Endodermal cell (in vitro differentiated cells): ENCODE measurements at places on chromosomes 2 and 18. TPM values are rescaled to one million over a fixed set of nuclear protein-coding genes. Genes with fewer than 3 reads are reported as not detected.

Gene MATN3
- total RNA-seq, result 43.7 to 53.4 TPM (median 44.7 TPM) in 3 replicates

Gene CYBRD1
- total RNA-seq, result 4.7 to 5.1 TPM (median 4.9 TPM) in 3 replicates

Gene MDH1B
- total RNA-seq, result 0.99 to 2.0 TPM (median 1.5 TPM) in 3 replicates

Gene CFAP210
- total RNA-seq, result 0.70 and 1.8 TPM in 2 replicates

DNA sequence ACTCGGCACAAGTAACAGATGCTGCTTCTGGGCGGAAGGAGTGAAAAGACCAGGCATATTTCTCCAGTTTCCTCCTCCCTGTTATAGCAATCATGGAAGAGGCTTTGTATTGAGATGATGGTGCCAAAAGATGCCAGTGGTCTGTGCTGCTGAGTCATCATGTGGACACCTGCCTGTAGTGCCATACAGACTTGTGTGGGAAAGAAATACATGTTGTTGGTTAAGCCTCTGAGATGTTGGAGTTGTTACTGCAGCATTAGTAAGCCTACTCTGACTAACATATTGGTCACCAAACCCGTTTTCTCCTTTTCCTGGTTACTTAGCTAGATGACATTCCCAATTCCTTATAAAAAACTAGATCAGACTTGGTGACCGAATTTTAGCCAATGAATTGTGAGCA lies 356.9 kb downstream of the ZNF521 start:
- no peaks in the 10 kb centered on the region for H3K27me3 ChIP-seq
- no peaks in the 10 kb centered on the region for H3K36me3 ChIP-seq
- peaks cover 2% of the 10 kb centered on the region for H3K4me1 ChIP-seq
- no peak overlapping the region for H3K4me3 ChIP-seq

- no peaks in the 10 kb centered on the region for H3K4me1 ChIP-seq
- H3K4me3 ChIP-seq, result no peak overlapping the region
- peak; percentile 17 for DNase-seq
- no peak overlapping the region for H3K27ac ChIP-seq
Observed at GRCh38 chr2:30733876-30734520, 73.2 kb downstream of the CAPN13 start.

DNA sequence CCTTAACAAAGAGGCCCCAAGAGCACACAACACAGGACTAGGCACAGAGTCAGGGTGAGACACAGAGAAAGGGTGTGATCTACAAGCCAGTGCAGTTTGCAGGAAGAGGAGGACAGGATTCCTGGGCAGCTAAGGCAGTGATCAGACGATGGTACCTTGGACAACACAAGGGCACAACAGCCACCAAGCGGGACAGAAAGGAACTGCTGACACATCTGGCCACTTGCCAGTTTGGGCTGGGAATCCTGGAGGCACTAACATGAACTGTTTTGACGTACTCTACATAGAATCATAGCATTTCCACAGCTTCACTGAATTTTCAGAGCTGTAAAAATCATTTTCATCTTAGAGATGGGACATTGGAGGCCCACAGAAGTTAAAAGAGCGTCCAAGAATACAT lies 221.5 kb upstream of the SLC35G4 start:
- H3K4me1 ChIP-seq, result no peaks in the 10 kb centered on the region
- DNase-seq, result peak; percentile 82
- no peaks in the 10 kb centered on the region for H3K27me3 ChIP-seq
- H3K27ac ChIP-seq, result no peak overlapping the region
- no peaks in the 10 kb centered on the region for H3K36me3 ChIP-seq

DNA sequence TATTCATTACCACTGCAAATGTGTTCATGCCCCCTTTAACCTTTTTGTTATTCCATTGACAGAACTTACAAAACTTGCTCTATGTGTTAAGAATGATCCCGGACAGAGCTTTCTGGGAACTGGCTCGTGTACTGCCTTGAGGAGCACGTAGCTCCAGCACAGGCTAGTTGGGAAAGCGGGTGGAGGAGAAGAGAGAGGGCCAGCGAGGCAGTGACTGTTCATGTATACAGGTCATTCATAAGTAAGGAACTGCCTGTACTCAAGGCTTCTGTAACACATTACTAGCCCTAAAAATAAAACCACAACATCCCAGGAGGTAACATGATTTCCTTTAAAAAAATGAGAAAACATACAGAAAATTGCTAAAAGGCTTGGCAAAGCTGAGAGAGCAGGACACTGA lies 109.0 kb downstream of the STK39 start:
- H3K4me3 ChIP-seq, result peak overlapping the region; percentile 61
- H3K36me3 ChIP-seq, result no peaks in the 10 kb centered on the region
- DNase-seq, result no peak
- H3K4me1 ChIP-seq, result peaks cover 21% of the 10 kb centered on the region
- peak overlapping the region; percentile 85 for H3K27ac ChIP-seq

DNA sequence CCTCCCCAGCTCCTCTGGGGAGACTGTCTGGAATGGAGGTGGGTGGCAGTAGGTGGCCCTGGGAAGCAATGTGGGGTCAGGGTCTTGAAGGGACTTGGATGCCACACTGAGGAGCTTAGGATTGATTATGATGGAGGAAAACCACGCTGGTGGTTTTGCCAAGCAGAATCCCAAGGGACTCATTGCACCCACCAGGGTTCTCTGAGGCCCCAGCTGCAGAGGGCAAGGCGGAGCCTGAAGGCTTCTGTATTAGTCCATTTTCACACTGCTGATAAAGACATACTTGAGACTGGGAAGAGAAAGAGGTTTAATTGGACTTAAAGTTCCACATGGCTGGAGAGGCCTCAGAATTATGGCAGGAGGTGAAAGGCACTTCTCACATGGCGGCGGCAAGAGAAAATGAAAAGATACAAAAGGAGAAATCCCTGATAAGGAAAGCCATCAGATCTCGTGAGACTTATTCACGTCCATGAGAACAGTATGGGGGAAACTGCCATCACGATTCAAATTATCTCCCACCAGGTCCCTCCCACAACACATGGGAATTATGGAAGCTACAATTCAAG lies 87.2 kb upstream of the YWHAQ start:
- DNase-seq, result no peak
- no peak overlapping the region for H3K4me3 ChIP-seq
- H3K27ac ChIP-seq, result no peak overlapping the region
- H3K27me3 ChIP-seq, result no peaks in the 10 kb centered on the region

- H3K27me3 ChIP-seq, result no peaks in the 10 kb centered on the region
- H3K4me1 ChIP-seq, result no peaks in the 10 kb centered on the region
- peaks cover 33% of the 10 kb centered on the region for H3K36me3 ChIP-seq
- H3K27ac ChIP-seq, result no peak overlapping the region
- DNase-seq, result no peak
- H3K4me3 ChIP-seq, result no peak overlapping the region
Observed at GRCh38 chr18:76943542-76944339, 121.4 kb downstream of the ZNF236 start.

GRCh38 chr2:64157792-64158191 lies 13.6 kb upstream of the PELI1 start:
- peaks cover 7% of the 10 kb centered on the region for H3K4me1 ChIP-seq
- no peak overlapping the region for H3K4me3 ChIP-seq
- no peak overlapping the region for H3K27ac ChIP-seq
- no peak for DNase-seq
- no peaks in the 10 kb centered on the region for H3K27me3 ChIP-seq

DNA sequence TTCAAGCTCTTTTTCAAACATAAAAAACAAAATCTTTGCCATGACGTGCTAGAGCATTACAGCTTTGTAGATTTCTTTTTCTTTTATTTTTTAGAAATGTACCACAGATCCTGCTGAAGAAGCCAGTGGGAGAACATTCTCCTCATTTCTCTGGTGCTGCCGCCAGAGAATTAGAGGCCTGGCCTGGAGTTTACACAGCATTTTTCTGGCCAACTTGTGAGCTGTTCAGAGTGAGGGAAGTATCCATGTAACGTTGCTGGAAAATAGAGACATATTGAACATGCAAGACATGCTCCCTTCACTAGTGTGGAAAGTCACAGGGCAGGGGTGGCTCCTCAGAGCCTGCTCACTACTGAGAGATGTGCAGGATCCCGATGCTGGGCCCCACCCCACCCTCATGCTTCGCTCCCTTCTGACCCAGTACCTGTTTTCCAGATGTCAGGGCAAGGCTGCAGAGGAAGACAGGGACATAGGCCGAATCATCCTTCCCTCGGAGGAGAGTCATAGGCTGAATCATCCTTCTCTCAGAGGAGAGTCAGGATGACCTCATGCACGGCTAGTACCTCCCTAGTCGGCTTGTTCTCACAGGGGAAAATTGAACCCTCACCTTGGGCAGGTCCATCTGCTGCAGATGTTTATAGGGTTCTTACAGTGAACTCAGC lies 298.5 kb downstream of the INSIG2 start:
- H3K4me1 ChIP-seq, result no peaks in the 10 kb centered on the region
- no peak overlapping the region for H3K4me3 ChIP-seq
- H3K36me3 ChIP-seq, result no peaks in the 10 kb centered on the region
- no peaks in the 10 kb centered on the region for H3K27me3 ChIP-seq
- H3K27ac ChIP-seq, result no peak overlapping the region

GRCh38 chr2:203401-203800 lies 60.4 kb downstream of the SH3YL1 start:
- H3K36me3 ChIP-seq, result no peaks in the 10 kb centered on the region
- peaks cover 5% of the 10 kb centered on the region for H3K27me3 ChIP-seq
- DNase-seq, result no peak
- H3K4me3 ChIP-seq, result no peak overlapping the region
- no peaks in the 10 kb centered on the region for H3K4me1 ChIP-seq

- DNase-seq, result no peak
- peak overlapping the region; percentile 87 for H3K4me3 ChIP-seq
- H3K27me3 ChIP-seq, result peaks cover 76% of the 10 kb centered on the region
- H3K27ac ChIP-seq, result no peak overlapping the region
- no peaks in the 10 kb centered on the region for H3K36me3 ChIP-seq
- H3K4me1 ChIP-seq, result peaks cover 8% of the 10 kb centered on the region
Observed at GRCh38 chr2:17541531-17541950, 1.0 kb downstream of the VSNL1 start.

DNA sequence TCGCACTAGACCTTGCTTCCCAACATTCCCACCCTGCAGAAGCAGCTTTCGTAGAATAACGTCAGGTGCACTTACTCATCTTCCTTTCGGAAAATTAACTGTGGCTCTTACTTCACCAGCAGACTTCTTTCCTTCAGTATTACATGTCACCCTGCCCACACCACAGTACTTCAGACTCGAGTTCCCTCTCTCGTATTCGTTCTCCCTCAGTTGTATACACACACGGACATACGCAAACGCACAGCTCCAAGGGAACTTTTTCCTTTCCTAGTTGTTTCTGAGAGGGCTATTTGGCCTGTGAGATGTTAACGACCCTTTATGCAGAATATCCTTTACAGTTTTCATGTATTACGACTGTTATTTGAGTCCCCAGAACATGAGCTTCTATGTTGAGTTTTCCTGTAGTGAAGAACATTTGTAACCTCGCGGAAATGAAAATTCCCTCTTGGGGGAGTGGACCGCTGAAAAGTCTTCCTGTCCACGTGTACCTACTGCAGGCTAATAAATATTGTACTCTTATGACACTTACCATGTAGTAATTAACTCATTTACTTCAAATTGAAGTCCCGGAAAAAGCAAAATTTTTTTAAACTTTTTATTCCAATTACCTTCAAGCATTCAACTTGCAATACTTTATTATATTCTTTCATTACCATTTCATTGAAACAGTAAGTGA lies 908 bp downstream of the ERLEC1 start:
- DNase-seq, result peak; percentile 53
- no peaks in the 10 kb centered on the region for H3K36me3 ChIP-seq
- H3K27me3 ChIP-seq, result no peaks in the 10 kb centered on the region
- H3K4me1 ChIP-seq, result no peaks in the 10 kb centered on the region
